ENCODE measurements at places on chromosomes 12 and 14.

DNA sequence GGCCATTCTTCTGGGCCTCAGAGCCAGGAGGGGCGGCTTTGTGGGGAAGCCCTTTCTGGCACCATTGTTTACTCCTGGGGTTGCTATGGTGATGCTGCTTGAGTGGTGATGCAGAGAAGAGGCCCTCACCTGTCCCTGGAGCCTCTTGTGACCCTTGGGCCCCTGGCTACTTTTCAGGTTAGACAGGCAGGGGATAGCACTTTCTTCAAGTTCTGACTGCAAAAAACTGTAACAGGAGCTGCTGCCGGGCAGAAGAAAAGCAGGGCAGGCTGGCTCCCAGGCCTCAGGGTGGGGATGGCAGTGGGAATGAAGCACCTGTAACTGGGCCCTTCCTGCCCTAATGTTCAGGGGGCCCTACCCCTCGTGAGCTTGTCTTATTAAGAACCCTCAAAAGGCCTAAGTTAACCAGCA, at the start of gene TEX52:
TEX52 (minus strand) TSS at position 19 of the 411 bp plus-strand sequence; CDS start at position 6, 13 bp downstream.
- no peak for DNase-seq

GRCh38 chr14:73744874-73745529, 30.8 kb upstream of the PNMA1 start:
- DNase-seq = no peak

DNA sequence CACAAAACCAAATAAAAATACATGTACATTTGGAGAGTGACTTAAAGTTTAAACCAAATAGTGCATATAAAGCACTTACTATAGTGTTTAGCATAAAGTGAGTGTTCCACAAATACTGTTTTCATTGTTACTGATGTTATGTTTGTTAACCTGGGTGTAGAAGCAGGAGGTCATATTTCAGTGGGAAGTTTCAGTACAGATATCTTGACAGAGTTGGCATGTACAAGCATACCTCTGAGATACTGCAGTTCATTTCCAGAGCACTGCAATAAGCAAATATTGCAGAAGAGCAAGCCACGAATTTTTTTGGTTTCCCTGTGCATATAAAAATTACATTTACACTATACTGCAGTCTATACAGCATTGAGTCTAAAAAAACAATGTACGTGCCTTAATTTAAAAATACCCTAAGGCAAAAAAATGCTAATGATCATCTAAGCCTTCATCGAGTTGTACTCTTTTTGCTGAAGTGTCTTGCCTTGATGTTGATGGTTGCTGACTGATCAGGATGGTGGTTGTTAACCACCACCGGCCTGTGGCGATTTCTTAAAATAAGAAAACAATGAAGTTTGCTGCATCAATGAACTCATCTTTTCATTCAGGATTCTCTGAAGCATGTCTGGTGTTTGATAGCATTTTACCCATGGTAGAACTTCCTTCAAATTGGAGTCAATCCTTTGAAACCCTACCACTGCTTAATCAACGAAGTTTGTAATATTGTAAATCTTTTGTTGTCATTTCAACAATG, 361.1 kb upstream of the RPL10L start:
- no peak for DNase-seq

- peak; percentile 95 for DNase-seq
These were observed 25.5 kb downstream of the SCARB1 start for GRCh38 chr12:124837958-124838803.

- DNase-seq = no peak
These were observed 49.9 kb downstream of the BORCS5 start for GRCh38 chr12:12406762-12407161.

- no peak for DNase-seq
These were observed 713.2 kb downstream of the FLRT2 start for GRCh38 chr14:86243158-86243557.

GRCh38 chr14:52266179-52266578, 1.3 kb upstream of the PTGDR start:
- DNase-seq = peak; percentile 77

DNA sequence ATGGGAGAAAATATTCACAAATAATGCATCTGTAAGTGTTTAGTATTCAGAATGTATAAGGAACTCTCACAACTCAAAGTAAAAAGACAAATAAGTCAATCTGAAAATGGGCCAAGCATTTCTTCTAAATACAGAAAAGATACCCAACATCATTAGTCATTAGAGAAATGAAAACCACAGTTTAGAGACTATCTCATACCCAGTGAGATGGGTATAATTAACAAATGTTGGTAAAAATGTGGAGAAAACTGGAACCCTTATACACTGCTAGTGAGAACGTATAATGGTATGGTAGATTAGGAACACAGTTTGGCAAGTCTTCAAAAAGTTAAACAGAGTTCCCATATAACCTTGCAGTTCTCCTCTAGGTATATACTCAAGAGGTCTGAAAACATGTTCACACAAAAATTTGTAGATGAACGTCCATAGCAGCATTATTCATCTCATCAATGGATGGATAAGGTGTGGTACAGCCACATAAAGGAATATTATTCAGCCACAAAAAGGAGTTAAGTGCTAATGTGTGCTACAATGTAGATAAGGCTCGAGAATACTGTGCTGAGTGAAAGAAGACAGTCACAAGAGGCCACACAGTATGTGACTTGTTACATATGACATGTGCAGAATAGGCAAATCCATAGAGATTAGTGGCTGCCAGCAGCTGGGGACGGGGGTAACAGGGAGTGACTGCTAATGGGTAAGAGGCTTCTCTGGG, 5.9 kb downstream of the VCPKMT start:
- no peak for DNase-seq

- DNase-seq = no peak
These were observed 133.9 kb downstream of the SPTSSA start for GRCh38 chr14:34328178-34328577.

GRCh38 chr12:8612629-8613028, at the start of gene AICDA:
TSS of gene AICDA (minus strand) at chr12:8612859. CDS start at chr12:8612767, 92 bp downstream.
- DNase-seq = no peak

DNA sequence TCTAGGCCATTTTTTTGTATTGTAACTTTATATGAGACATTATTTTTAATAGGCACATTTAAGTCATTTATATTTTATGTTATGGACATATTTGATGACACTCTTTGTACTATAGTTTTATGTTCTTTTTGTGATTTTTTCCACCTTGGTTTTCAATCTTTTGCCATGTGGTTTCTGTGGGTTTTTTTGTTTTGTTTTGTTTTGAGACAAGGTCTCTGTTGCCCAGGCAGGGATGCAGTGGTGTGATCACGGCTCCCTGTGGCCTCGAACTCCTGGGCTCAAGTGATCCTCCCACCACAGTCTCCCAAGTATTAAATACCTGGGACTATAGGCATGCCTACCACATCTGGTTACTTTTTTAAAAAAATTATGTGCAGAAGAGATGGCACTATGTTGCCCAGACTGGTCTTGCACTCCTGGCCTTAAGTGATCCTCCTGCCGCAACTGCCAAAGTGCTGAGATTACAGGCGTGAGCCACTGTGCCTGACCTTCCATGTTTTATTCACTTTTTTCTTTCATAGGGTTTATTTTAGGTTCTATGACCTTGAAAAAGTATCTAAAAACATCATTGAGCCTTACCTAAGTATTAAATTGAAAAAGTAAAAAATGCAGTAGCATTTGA, 16.3 kb downstream of the MSRB3 start:
- DNase-seq = no peak

GRCh38 chr12:115755061-115755724, 522.3 kb downstream of the MED13L start:
- no peak for DNase-seq

DNA sequence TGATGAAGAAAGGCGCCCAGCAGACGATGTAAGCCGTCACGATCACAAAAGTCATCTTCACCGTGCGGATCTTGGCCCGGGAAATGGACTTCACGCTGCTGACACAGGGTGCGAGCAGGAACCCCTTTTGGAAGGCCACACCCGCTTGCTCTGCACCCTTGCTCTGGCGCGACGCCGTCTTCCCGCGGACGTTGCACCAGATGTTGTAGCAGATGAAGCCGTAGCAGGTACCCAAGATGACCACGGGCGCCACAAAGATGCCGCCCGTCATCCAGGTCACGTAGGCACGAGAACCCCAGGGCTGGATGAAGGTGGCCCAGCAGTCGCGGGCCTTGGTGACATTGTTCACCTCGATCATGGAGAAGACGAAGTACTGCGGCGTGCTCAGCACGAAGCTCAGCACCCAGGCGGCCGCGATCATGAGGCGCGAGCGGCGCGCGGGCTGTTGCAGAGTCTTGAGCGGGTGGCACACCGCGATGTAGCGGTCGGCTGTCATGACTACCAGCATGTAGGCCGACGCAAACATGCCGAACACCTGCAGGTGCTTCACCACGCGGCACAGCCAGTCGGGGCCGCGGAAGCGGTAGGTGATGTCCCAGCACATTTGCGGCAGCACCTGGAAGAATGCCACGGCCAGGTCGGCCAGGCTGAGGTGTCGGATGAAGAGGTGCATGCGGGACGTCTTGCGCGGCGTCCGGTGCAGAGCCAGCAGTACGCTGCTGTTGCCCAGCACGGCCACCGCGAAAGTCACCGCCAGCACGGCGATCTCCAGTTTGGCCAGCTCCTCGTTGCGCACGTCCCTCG, 890 bp downstream of the AVPR1A start:
- DNase-seq = no peak

DNA sequence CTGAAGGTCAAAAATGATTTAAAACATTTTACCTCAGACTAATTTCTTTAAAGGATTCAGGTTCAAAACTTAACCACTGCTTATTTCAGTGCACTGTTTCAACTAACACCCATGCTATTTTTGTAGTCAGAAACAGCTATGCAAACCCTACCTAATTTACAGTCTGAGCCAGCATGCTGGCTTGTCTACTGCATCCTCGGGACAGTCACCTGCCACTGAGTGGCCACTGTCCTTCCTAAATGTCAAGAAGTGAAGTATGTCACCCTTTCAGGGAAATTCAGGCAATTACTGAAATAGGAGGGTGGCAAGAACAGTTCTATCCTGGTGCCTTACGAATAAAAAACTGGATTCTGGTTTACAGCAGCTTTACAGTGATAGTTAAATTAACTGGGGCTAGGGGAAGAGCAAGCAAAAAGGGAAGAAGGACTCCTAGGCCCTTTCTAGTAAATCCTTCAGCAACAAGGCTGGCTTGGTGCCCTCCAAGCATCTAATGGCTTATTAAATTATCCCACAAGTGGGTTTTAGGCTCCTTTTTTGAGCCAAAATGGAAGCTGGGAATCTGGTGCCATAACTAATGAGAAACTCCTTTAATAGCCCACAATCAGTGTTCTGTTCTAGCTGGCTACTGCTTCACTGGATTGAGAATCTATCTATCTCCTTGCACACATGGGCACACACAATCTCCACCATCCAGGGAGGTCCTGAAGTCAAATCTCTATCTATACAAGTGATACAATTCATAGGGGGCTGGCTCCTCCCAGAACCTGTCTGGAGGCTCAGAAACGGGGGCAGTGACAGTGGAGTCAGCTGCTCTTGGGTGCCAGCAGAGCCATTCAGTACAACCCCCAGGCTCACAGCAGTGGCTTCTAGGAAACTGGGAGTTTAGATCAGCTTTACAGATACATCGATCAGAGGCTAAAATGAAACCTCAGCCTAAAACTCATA, 43.4 kb downstream of the SH2B3 start:
- no peak for DNase-seq

- DNase-seq = peak; percentile 66
These were observed 49.5 kb downstream of the SOCS2 start for GRCh38 chr12:93621986-93622385.

GRCh38 chr14:57869617-57870016, 3.7 kb upstream of the SLC35F4 start:
- DNase-seq = no peak

Measured in fibroblast of skin of abdomen (primary cell).